Epithelial cell of proximal tubule (primary cell): ENCODE measurements at places on chromosomes 6 and 20. TPM values are rescaled to one million over a fixed set of nuclear protein-coding genes. Genes with fewer than 3 reads are reported as not detected.

GRCh38 chr20:62902926-62903615 is 23.2 kb downstream of the DIDO1 start:
- DNase-seq = no peak

GRCh38 chr6:160226118-160226591 is 32.5 kb downstream of the SLC22A2 start:
- DNase-seq = no peak

- no peak for DNase-seq
Measured at GRCh38 chr6:109305028-109305427, 77.2 kb downstream of the CD164 start.

- DNase-seq = no peak
Measured at GRCh38 chr6:149014631-149015534, 268.1 kb downstream of the UST start.

- DNase-seq = no peak
Measured at GRCh38 chr6:147506704-147507114, 1.8 kb upstream of the SAMD5 start.

DNA sequence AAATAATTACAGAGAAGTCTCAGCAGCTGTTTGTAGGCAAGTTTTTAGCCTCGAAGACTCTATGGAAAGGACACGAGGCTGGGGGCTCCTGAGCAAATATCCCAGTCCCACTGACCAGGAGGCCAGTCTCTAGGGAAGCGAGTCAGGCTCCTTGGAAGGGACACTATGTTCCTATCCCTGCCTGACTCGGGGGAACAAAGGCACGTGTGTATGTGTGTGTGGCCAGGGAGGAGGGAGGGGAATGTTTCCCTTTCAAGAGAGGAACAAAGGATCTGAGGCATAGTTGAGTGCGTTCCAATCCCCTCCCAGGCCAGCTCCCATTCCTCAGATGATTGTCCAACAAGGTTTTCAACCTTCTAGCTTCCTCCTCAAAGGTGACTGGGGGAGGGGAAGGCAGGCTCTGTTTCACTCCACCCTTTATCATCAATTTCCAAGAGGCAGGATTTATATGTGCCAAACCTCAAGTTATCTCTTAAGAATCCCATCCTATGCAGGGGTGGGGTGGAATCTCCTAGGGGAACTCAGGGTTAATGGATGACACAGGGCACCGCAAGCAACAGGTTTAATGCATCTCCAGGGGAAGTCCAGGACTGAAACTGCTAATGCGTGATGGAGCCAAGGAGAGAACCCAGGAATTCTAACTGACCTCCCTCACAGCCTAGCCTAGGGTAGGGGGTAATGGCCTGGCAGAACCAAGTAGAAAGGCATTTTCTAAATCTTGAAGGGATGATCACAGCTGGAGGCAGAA is 9.9 kb downstream of the BCL2L1 start:
- DNase-seq = peak; percentile 90

GRCh38 chr6:5403076-5403475 is 141.8 kb downstream of the FARS2 start:
- DNase-seq = no peak

DNA sequence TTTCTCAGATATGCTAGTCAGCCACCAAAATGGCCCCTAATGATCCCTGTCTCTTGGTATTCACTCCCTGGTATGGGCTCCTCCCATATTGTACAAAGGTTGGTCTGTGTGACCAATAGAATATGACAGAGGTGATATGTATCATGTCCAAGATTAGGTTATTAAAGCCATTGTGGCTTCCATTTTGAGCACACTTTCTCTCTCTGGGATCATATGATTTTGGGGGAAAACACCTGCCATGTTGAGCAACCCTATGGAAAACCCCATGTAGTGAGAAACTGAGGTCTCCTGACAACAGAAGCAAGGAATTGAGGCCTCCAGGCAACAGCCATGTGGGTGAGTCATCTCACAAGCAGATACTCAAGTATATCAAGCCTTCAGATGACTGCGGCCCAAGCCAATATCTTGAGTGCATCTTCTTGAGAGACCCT is 7.1 kb upstream of the ZNF318 start:
- peak; percentile 30 for DNase-seq

DNA sequence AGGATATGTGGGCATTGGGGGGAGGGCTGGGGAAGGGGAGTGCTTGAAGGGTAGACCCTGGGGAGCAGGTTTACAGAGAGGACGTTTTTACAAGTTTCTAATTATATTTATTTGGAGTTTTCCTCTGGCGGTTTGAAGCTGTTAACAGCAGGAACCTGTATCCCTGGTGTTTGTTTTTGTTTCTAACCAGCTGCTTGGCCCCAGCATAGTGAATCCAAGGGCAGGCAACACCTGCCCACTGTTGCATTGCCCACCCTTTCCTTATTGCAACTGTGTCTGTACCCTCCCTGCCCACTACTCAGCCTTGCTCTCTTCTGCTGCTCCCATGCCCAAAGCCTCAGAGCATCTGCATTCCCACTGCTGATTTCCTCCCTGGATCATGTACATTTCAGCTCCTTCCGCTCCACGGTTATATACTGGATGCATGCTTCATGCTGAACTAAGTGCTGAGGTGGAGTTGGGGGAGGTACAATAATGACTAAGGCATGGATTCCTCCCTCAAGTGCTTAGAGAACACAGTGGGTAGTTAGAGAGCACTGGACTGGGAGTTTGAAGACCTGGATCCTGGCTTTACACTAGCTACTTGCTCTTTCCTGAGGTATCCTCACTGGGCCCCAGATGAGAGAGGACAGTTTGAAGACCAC is 6.0 kb downstream of the SCUBE3 start:
- no peak for DNase-seq

- DNase-seq = no peak
Measured at GRCh38 chr6:129297592-129297991, 412.4 kb downstream of the ARHGAP18 start.

DNA sequence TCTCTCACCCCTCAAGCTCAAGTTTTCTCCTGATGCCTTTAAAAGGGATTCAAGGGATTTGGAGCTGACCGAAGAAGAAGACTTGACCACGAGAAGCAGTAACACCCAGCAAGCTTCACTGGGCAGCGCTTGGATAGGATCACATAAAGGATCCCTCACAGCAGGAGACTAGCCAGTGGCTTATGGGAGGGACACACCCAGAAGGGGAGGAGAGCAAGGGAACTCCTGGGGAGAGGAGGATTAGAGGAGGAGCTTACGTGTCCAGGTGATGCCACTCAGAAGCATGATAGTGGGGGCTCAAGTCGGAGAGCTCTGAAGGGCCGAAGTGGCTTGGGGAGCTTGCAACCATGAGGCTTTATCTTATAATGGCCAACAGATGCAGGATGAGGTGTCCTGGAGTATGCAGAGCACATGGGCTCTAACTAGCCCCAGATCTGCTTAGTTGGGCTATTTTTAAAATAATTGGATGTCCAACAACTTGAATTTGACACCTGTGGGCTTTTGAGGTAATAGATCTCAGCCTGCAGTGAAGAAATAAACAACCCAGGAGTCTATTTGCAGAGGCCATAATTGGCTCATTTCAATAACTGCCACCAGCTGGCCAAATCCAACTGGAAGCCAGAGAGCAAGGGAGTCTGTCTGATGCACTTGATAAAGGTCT is 137.9 kb upstream of the EXOC2 start:
- no peak for DNase-seq

DNA sequence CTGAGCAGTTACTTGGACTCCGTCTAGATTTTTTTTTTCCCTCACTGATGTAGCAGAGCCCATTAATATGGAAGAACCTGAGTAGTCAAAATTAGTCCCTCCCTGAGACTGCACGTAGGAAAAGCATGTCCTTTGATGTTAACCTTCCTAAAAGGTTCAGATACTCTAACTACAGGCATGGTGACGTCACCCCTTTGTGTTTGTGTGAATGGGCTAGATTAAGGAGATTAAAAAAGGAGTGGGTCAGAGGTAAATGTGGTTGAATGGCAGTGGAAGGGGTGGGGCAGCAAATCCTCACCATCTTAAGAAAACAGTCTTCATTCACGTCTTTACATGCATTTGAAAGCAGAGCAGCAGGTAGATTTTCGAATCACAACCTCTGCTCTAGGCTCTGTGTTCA is 521.1 kb downstream of the TFAP2B start:
- no peak for DNase-seq

The KIFC1 gene
- total RNA-seq = 117 and 126 TPM in 2 replicates

The PDE10A gene
- 6.9 TPM in 2 replicates for total RNA-seq

The GNAS gene
- 492 and 828 TPM in 2 replicates for total RNA-seq

The SRMS gene
- total RNA-seq = not detected in 2 replicates

The HLA-DRB5 gene
- total RNA-seq = not detected in 2 replicates

The C6orf120 gene
- 27.1 and 41.2 TPM in 2 replicates for total RNA-seq

The DEF6 gene
- 4.2 and 6.0 TPM in 2 replicates for total RNA-seq

The MYLK2 gene
- under 0.01 TPM in 1 of 2 replicates, not detected in the other for total RNA-seq
